ENCODE measurements at places on chromosomes 3 and 15.

- no peak for DNase-seq
Measured at GRCh38 chr3:1623896-1624295, 474.8 kb upstream of the CNTN4 start.

GRCh38 chr3:125511420-125512118 lies 8.4 kb downstream of the SNX4 start:
- no peak for DNase-seq

DNA sequence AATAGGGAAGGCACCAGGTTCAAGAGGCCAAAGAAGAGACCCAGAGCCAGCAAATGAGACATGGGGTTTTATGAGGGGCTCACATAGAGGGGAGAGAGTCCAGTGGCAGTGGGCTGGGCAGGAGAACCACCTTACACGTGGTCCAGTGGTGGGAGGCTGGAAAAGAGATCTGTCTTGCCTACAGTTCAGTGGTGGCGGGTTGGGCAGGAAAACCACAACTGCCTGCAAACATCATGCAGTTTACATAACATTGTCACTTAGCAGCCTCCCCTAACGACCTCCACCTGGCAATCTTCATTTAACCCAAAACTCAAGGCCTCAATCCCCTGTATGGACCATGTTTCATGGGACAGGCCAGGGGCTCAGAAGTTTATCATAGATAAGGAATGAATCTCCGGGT lies 29.1 kb downstream of the CRYGS start:
- DNase-seq: peak; percentile 41

DNA sequence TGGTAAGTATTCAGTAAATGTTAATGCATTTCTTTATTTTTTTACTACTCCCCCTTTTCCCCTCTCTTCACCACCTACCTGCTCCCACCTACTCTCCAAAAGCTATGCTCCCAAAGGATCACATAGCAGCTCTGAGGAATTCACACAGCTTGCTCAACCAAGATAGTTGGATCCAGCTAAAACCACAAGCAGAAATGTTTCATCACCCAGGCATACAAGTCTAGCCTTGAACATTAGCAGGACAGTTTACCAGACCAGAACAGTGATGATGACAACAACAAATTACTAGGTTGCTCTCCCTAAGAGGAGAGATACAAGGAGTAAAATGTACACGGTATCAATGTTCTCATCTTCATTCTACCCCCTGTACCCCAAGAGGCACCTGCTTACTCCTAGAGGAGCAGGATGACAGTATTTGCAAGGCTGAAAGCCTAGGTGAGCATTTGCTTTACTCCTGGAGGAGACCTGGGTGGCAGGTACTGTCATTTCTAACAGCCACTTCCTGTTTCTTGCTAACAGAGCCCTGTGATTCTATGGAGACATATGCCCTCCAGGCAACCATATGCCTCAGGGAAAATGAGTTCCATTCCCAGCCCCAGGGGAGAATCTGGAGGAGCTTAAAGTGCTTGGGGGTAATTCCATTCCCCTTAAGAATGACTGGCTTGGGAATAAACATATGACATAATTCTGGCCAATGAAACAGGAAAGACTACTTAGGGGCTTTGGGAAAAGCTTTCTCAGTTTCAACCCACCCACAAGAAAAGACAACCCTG lies 237.5 kb downstream of the NTRK3 start:
- no peak for DNase-seq

DNA sequence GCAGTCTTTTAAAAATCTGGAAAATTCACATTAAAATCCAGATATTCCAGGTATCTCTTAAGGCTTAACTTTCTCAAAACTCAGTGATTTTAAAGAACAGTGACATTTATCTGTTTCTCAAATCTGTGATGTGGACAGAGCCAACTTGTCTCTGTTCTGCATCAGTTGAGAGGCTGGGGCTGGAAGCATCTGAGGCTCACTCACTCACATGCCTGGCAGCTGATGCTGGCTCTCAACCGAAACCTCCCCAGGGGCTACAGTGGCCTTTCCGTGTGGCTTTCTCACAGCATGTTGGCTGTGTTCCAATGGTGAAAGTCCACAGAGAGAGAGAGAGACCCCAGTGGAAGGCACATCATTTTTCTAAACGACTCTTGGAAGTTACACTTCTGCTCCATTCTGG lies 53.5 kb downstream of the CEMIP start:
- no peak for DNase-seq

- no peak for DNase-seq
Measured at GRCh38 chr15:101171954-101172353, 79.9 kb downstream of the CHSY1 start.

- no peak for DNase-seq
Measured at GRCh38 chr15:71330638-71331162, 215.4 kb downstream of the THSD4 start.

DNA sequence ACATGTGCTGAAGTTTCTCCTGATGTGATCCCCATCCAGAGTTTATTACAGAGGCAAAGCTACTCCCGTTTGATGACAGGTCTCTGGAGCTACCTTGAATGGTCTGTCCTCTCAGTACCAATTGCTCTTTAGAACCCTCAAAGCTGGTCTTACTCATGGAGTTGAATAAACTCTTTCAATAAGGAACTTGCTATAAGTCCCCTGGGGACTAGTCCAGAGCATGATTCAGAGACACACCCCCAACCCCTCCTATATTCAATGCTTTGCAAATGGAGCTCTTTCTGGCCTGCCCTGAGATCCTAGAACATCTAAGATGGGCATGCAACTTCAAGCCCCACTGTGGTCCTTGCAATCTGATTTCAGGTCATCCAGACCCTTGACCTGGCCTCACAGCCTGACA lies 23.9 kb upstream of the TPM1 start:
- DNase-seq: no peak

GRCh38 chr3:175940243-175940642 lies 1081.1 kb downstream of the NAALADL2 start:
- no peak for DNase-seq

DNA sequence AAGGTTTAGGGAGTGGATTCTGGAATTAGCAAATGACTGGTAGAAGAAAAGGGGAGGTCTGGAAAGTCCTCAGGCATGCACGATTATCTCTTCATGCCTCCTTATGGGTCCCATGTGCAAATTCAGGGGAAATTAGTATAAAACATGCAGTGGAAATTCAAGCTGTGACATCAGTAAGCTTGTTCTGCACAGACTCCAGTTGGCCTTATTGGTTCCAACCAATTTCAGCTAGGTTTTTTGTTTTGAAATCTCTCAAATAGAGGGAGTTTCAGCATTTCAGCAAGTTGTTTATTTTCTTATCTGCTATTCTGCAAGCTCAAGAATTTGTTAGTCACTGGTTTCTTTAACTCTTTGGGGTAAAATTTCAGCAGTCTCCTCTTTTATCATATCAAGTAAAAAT lies 774 bp upstream of the TMCO5A start:
- DNase-seq: no peak

DNA sequence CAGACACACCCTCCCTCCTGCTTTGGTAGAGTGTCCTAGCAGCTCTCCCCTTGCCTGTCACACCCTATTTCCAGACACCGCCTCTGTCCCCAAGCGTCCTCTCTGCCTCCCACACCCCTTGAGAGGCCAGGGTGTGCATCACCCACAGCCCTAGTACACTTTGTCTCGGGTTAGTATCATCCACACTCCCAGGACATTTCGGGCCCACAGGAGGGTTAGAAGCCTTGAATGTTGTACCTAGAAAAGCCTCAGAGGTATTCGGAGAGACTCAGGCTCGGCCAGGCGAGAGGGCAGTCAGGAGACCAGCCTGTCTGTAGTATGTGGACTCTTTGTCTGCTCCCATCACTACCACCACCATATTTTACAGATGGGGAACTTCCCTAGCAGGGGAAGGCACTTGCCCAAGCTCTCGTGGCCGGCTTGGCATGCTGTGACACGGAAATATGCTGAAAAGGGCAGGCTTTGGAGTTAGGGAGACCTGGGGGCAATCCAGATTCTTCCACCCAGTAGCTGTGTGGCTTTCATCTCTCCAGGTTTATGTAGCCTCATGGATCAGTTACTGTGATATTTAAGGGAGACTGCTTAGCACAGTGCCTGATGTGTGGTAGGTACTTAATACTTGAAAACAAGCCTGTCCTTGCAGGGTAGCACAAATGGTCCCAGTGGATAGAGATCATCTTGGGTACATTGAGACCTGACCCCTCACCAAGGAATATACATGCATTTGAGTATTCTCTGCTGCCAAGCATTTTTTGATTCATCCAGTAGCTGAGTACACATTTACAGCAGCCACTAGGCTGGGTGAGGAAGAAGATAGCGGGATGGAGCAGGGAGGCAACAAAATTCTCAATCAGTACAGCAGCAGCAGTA lies 1.4 kb downstream of the TMEM43 start:
- no peak for DNase-seq

GRCh38 chr3:171094411-171094810 lies 67.9 kb upstream of the SLC2A2 start:
- DNase-seq: no peak

DNA sequence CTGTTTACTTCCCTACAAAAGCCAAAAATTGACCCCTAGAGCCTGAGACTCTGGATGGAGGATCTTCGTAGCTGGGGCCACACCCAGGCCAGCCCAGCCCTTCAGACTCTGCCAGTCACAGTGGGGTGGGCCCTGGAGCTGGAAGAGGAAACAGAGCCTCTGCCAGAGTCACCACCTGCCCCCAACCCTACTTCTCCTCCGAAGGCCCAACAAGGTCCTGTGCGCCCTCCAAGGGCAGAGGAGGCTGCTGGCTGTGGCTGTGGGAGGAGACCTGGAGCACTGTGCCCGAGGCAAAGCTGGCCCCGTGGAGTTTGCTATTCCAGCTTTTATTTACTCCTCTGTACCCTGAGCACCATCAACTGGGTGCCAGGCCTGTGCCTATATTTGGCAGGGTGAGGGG lies 19.0 kb downstream of the CISH start:
- DNase-seq: no peak

- no peak for DNase-seq
Measured at GRCh38 chr3:3625544-3626271, 173.5 kb upstream of the LRRN1 start.

DNA sequence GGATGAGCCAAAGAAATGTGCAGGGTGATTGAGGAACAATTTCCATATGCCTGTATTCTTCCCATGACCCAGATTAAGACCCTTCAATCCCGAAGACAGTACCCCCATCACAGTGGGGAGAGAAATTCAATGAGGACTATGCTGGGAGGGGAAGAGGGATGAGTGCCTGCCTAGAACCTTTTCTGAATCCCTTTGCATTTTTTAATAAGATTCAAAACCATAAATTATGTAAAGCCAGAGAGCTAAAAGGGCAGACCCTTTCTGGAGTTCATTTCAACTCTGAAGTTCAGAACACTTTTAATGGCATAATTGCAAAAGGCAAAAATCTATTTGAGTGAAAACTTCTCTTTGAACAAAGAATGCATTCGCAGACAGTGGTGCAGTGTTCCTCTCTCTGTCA lies 529.5 kb downstream of the NTRK3 start:
- no peak for DNase-seq

DNA sequence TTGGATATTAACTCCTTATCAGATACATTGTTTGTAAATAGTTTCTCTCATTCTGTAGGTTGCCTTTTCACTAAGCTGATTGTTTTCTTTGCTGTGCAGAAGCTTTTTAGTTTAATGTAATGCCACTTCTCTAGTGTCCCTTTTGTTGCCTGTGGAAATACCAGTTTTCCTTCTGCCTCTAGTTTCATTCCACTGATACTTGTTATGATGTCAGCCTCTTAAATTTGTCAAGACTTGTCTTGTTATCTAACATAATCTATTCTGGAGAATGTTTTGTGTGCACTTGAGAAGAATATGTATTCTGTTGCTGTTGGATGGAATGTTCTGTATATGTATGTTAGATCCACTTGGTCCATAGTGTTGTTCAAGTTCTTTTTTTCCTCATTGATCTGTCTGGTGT lies 18.0 kb upstream of the CEP152 start:
- DNase-seq: no peak

DNA sequence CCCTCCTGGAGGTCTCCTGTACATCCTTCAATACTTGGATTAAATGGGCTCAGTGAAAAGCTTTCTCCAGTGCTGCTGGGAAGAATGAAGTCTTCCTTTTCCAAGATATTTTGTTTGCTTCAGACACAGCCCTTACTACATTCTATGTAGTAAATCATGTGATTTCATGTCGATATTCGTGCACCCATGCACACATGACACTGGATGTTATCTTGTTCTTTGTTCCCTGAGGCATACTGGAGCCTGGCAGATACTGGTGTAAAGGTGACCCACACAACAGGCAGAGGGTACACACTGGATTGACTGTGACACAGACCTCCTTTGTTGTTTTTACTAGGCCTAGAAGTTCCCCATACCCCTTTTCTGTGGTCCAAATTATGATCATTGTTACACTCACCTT lies 40.3 kb upstream of the ATP2C1 start:
- no peak for DNase-seq

DNA sequence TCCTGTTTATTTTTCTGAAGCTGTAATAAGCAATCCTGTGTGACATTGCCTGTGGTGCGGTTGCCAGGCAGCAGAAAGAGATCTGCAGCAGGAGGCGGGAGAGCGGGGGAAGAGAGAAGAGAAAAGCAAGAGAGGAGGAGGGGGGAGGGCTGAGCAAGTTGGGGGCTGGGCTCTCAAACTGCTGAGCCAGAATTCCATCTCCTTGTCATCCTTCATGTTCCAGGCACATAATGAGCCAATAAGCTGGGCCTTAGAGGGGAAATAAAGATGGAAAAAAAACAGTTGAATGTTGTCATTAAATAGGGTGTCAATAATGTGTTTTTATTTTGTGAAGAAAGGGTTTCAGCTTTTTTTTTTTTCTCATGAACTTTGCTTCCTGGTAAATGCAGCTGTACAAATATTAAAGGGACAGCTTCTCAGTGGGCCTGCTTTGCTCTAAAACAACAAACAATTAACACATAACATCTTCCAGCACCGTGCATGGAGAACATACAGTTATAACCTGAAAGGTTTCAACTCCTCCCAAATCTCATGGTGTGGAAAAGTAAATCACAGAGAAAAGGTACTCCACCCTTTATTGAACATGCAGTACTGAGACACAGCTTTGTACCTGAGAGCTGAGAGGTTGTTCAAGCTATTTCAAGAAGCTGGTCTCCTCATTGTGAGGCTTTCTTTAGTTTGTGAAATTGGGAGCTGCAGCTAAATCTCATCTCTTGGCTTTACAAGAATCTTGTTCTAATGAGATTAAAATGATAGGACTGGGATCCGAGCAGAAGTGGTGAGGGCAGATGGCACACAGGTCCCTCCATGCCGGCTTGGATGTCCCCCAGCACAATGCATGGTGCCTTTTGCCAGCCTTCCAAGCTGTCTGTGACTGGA lies 451.1 kb upstream of the KCNMB2 start:
- peak; percentile 32 for DNase-seq

DNA sequence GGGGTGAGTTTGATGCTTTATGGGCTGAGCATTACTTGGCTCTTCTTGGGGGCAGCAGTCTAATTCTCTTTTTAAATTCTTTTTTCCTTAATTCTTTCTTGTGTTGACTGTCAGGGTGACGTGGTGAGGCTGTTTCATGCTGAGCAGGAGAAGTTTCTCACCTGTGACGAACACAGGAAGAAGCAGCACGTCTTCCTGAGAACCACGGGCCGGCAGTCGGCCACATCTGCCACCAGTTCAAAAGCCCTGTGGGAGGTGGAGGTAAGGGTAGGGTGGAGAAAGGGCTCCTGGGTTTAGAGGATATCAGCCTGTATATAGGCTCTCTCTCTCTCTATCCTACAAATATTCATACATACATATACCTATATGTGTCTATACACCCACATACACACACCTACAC lies 152.3 kb downstream of the ITPR1 start:
- no peak for DNase-seq

GRCh38 chr3:31561891-31562290 lies 29.2 kb downstream of the STT3B start:
- no peak for DNase-seq

GRCh38 chr3:151638555-151639417 lies 94.9 kb upstream of the AADACL2 start:
- DNase-seq: no peak

GRCh38 chr3:129409541-129409940 lies 18.9 kb downstream of the EFCAB12 start:
- no peak for DNase-seq

- no peak for DNase-seq
Measured at GRCh38 chr3:111282024-111282423, 210.4 kb downstream of the NECTIN3 start.
